ENCODE measurements at places on chromosomes 11 and 22.
A peak's percentile ranks its signal among the peaks of the same experiment; 100 is the strongest.

DNA sequence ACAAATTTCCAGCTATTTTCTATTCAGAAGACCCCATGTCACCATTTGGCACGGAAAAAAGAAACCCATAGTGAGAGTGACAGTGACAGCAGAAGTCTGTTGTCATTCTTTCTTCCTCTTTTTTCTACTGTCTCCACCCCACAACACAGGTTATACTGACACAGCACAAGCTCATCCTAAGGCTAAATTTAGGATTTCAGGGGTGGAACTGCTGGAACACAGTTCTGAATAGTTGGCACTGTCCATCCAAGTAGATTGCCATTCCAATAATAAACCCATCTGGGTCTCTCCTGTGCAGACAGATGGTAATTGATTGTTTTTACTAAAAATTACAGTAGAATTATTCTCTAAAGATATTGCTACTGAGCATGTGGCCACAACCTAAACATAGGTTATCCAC, 95.2 kb upstream of the C11orf87 start:
- DNase-seq = no peak

- DNase-seq = no peak
Measured at GRCh38 chr22:17712441-17712840, 61.8 kb downstream of the BID start.

DNA sequence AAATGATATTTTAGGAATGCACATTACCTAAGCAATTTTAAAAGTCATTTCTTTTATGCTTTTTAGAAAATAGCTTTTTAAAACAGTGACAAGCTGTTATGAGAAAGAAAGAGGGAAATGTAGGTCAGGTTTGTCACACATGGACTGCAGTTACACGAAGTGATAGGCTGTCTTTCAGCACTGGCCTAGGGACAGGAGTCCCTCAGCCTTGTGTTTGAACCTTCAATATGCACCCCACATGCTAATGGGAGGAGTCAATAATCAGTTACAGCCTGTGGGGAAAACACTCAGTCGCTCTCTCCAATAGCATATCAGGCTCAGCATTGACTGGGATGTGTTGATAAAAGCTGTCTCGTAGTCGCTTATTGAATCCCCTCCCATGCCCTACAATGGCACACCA, 45.8 kb downstream of the DNAJC24 start:
- DNase-seq = no peak

GRCh38 chr11:74367881-74368280, 30.4 kb downstream of the PGM2L1 start:
- DNase-seq = no peak

GRCh38 chr11:29018631-29019030, 910.4 kb downstream of the METTL15 start:
- DNase-seq = no peak

GRCh38 chr11:26420331-26420730, 88.4 kb downstream of the ANO3 start:
- no peak for DNase-seq

- peak; percentile 11 for DNase-seq
Measured at GRCh38 chr22:40203572-40203971, 25.8 kb downstream of the TNRC6B start.

DNA sequence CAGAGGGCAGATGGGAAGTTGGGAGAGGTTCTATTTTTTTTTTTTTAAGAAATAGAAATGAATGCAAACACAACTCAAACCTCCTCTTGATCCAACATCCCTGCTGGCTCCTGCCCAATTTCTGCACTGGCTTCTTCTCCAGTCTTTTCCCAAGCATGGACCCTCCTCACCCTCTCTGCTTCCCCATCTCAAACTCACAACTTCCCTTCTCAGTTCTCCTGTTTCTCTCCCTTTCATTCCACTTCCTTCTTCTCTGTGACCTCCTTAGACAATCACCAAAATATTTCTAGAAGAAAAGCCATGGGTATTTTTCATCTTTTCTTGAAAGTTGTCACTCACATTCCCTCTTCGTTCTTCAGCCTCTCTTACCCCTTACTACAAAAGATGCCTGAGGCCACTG, 85.2 kb upstream of the VPREB1 start:
- DNase-seq = no peak

- no peak for DNase-seq
Measured at GRCh38 chr11:70126494-70126893, 48.4 kb downstream of the ANO1 start.

GRCh38 chr22:45970705-45971407, 6.1 kb downstream of the WNT7B start:
- DNase-seq = no peak

DNA sequence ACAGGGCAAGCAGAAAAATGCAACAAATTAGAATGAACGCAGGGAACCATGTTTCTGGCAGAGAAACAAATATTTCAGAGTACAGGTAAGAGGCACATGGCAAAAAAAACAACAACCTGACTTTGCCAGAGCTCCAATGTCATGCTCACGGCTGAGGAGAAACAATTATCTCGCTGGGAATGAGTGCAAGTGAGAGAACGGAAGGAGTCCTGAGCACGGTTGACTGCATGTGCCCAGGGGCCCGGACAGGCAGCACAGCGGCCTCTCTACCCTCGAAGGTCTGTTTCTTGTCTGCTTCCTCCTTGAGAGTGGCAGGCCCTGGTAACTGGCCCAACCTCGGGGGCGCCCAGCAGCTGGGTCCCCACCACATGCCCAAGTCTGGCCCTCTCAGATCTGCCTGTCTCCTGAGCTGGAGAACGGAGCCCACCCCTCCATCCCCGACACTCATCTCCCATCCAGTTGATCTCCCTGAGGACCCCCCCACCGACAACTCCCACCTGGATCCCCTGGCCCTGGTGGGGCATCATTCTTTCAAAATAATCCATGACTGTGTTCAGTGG, 24.6 kb upstream of the RTN4R start:
- no peak for DNase-seq
